ENCODE measurements at places on chromosomes 12 and 14. TPM values are rescaled to one million over a fixed set of nuclear protein-coding genes. Genes with fewer than 3 reads are reported as not detected.

Gene PPP1CC
- 264 TPM for total RNA-seq

Gene MYBPC1
- not detected for total RNA-seq

Gene KRT80
- not detected for total RNA-seq

Gene RNASE8
- total RNA-seq: not detected

Gene DHH
- 0.31 TPM for total RNA-seq

Gene METTL1
- total RNA-seq: 23.6 TPM

Gene NAV3
- total RNA-seq: 0.85 TPM

Gene TMEM121
- 0.21 TPM for total RNA-seq

Gene GLTP
- total RNA-seq: 27.3 TPM

Gene CCDC197
- total RNA-seq: not detected

Gene SLC10A1
- not detected for total RNA-seq

Gene CCDC196
- total RNA-seq: not detected

Gene KCNC2
- not detected for total RNA-seq

Gene METTL25
- 9.6 TPM for total RNA-seq

Gene SLC25A21
- total RNA-seq: not detected

Gene PDE3A
- total RNA-seq: not detected

Gene TSHR
- 4.9 TPM for total RNA-seq

Gene MSRB3
- not detected for total RNA-seq

Gene HAL
- 2.1 TPM for total RNA-seq

Gene SIRT4
- 1.4 TPM for total RNA-seq

Gene RIMBP2
- total RNA-seq: not detected

Gene NOPCHAP1
- 30.3 TPM for total RNA-seq

Gene PPP1R36
- not detected for total RNA-seq

Gene L2HGDH
- total RNA-seq: 19.8 TPM

Gene PLA2G1B
- not detected for total RNA-seq

Gene ANKRD9
- total RNA-seq: 1.9 TPM

Gene SP1
- 83.9 TPM for total RNA-seq

Data from OCI-LY7 (cell line).